ENCODE measurements at places on chromosomes 12 and 14.

GRCh38 chr14:105313381-105314286 is 914 bp upstream of the PACS2 start:
- DNase-seq = peak; percentile 34

- DNase-seq = no peak
Observed at GRCh38 chr12:131943876-131944275, 5.9 kb upstream of the EP400 start.

GRCh38 chr14:61994589-61994988 is 232.4 kb downstream of the SNAPC1 start:
- DNase-seq = no peak

- DNase-seq = peak; percentile 70
Observed at GRCh38 chr14:55384536-55384935, 27.1 kb downstream of the ATG14 start.

DNA sequence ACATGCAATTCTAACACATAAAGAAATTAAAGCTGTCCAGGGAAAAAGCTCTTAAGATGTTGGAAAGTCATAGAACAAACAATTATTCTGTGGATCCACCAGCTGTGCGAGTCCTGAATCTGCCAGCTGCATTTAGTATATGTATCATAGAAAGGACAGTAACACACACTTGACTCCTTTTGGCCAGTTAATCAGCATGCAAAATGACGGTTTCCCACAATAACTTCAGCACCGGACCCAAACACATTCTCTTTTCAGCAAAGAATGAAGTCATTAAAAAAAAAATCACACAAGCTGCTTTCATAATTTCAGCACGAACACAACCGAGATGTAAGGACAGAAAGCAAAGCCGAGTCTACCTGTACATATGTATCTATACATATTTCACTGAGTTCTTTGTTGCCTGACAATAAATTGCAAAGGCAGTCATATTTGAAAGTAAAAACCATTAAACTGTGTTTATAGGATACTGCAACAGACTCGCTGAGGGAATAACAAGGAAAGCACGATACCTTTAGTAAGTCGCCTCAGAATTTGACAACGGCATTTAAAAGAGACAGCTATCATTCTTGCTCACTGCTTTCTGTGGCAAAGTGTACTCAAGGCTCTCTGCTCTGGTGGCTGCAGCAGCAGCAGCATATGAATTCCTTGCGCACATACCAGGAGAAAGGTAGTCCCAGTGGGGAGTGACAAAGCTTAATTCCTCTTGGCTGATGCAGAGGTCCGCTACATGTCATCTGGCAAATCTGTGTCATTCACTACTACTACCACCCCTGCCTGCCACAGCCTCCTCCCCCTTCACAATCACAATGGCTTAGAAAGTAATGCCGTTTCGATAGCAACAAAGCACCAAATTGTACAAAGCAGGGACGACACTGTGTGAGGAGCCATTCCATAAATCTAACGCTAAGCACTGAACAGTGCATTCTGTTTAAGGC is at the start of gene GRIP1:
TSS of gene GRIP1 (minus strand) at position 739 of the 938 bp plus-strand sequence. CDS start at position 567, 172 bp downstream.
- DNase-seq = no peak
